Activated T-cell treated with anti-CD3 and anti-CD28 coated beads, Interleukin-2, amount 50 U/mL, for 72 hours (primary cell): ENCODE measurements at places on chromosomes 11 and 22.

DNA sequence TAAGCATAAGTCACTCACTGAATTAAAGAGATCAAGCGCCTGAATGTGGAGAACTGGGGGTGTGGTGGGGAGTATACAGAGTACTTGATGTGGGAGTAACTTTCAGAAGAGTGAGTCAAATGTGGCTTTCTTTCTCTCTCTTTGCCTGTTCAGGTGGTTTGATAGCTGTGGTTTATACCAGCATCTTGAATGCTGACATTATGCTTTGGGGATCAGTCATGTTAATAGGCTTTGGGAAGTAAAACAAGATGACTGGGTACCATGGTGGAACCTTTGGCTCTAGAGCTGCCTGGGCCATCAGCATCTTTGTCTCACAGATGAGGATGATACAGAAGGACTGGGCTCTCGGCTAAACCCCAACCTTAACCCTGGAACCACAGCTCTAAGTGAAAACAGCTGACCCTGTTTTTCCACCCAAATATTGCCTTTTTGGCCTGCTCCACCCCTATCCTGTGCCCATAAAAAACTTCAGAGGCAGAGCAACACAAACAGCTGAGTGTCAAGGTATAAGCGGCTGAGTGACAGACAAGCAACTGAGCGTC, 58.2 kb upstream of the GNAZ start:
- DNase-seq, result peak; percentile 63

GRCh38 chr22:46740910-46741780, 3.1 kb upstream of the CERK start:
- DNase-seq, result no peak

GRCh38 chr11:125170510-125171031, 6.0 kb downstream of the PKNOX2 start:
- no peak for DNase-seq

- DNase-seq, result no peak
These were observed 9.5 kb downstream of the MAP4K2 start for GRCh38 chr11:64793271-64794160.

DNA sequence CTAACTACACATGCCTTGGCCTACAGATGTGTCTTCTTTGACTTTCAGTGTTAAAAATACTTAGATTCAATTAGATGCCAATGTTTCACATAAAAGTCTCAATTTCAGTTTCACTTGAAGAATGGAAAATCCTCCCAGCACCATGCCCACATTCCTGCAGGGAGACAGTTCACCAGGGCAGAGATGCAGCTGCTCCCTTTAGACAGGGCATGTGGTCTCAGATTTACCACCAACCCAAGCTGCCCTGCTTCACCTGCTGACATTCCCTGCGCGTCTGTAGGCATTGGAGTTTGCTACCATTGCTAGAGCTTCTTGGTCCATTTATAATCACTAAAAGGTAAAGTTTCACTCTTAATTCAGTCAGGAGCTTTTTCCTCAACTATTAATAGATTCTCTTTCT, 113.9 kb downstream of the ARFGAP2 start:
- DNase-seq, result no peak

GRCh38 chr22:42720263-42721044, at the start of gene A4GALT:
TSS of gene A4GALT (minus strand) at chr22:42720870. CDS start at chr22:42693951, 26,919 bp downstream.
- peak; percentile 26 for DNase-seq
